Stimulated activated CD4-positive, alpha-beta T cell treated with anti-CD3 and anti-CD28 coated beads, Interleukin-15, amount 100 ng/mL, for 1 hour (primary cell): ENCODE measurements at places on chromosomes 11 and 22.

DNA sequence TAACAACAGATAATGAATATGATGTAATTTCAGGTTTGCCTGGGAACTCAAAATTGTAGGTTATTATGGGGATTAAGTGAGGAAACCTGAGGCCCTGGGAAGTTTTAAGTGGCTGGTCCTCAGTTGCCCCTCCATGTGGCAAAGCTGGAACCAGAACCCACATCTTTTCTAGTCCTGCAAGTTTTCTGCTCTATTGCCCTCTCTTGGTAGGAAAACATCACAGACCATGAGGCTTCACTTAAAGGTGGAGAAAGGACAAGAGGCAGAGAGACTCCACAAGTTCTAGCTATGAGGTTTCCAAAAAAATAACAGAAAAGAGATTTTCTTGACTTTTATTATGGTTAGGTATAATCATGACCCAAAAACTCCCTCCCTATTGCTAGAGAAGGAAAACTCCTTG is 115.5 kb upstream of the DDI1 start:
- no peak for DNase-seq

- peak; percentile 39 for DNase-seq
Measured at GRCh38 chr11:1335811-1336761, 26.7 kb upstream of the TOLLIP start.

DNA sequence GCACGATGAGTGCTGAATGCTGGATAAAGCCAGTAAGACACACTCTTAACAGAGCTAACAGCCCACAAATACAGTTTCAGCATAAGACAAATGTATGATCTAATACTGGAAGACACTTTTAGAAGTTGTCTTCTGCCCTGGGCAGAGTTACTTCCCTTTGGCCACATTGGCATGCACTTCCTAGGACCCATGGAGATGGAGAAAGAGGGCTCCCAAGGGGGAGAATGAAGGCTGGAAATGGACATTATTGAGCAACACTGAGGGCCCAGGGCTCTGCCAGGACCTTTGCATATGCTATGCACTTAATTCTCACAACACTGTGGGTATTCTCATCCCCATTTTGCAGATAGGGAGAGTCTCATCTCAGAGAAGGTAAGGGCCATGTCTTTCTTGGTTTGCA is 123.1 kb downstream of the ADAMTS15 start:
- DNase-seq: no peak

DNA sequence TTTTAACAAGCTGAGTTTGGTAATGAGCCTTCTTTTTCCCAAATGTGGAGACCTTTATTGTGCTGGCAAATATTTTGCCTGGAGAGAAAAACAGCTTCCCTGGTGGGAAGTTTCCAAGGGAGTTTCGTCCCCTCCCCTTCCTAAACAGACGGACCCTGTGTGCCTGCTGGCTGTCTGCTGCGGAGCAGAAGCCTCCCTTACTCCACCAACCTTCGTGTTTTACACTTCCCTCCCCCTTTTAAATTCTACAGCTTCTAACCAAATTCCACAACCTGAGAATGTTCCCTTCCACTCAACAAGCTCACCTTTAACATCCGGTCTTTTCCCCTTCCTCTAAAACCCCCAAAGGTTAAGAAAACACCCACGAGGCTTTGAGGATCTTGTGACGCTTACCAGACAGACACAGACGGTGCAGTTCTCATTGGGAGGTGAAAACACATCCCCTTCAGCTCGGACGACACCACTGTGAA is 17.1 kb downstream of the VWCE start:
- DNase-seq: no peak

DNA sequence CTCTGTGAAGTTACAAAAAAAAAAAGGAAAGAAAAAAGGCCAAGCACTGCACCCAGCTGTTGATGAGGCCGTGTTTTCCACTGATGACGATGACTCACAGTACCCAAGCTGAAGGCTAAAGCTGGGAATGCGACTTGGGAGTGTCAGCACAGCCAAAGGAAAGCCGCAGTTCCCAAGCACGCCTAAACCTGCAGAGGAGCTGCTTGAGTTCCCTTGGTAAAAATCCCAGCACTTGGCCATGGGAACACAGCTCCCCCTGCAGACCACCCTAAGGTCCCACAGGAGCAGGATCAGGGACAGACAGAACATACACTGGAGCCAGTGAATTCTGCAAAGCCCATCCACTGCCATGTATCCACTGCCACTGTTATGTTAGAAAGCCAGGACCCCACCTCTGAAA is 39.9 kb downstream of the SERGEF start:
- DNase-seq: no peak

DNA sequence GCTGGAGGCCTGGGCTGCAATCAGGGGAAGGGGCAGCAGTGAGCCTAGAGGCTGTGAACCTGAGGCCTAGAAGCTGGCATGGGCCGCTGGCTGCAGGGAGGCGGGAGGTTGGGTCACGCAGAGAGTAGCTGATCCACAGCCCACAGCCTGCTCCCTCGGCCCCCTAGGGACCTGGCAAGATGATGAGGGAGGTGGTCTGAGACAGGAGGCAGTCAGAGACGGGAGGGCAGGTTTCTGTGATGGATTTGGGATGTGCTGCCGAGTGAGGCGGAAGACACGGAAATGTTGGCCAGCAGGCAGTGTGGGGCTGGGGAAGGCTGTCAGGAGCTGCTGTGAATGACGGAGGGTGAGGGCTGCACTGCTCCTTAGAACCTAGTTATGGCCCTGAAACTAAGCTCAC is 22.7 kb downstream of the LRFN4 start:
- DNase-seq: no peak

- DNase-seq: no peak
Measured at GRCh38 chr22:31148488-31148887, 8.2 kb upstream of the PLA2G3 start.

DNA sequence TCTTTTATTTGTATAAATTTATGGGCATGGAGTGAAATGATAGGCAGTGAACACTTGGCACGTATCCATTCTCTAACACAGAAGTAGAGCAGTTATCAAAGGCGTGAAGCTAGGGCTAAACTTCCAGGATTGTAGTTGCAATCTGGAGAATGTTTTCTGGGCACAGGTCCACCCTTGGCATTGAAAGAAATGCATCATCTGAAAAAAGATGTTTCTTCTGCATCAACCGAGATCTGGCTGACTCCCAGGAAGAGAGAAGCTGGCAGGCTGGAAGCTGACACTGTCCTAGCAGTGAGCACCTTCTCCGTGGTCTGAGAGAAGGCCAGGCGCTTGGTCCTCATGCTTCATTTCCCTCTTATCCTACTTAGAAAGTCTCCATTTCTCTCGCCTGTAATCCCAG is 600.0 kb downstream of the BRD1 start:
- no peak for DNase-seq

GRCh38 chr11:95360377-95361075 is 129.5 kb upstream of the SESN3 start:
- DNase-seq: no peak

DNA sequence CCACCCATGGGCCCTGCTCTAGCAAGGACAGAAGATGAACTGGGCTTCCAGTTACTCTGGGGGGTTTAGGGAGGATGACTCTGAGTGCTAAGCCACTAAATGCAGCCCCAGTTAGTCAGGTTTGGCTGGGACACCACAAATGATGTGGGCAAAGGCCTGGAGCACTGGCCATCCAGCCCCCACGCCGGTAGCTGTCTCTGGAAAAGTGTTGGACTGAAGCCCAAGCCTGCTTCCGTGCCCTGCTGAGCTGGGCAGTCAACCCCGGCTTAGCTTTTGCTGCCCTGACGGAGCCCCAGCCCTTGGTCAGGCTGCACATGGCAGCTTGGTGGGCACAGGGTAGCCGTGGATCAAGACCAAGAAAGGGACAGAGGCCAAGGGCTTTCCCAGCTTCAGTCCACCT is 5.7 kb upstream of the GSTP1 start:
- DNase-seq: no peak

DNA sequence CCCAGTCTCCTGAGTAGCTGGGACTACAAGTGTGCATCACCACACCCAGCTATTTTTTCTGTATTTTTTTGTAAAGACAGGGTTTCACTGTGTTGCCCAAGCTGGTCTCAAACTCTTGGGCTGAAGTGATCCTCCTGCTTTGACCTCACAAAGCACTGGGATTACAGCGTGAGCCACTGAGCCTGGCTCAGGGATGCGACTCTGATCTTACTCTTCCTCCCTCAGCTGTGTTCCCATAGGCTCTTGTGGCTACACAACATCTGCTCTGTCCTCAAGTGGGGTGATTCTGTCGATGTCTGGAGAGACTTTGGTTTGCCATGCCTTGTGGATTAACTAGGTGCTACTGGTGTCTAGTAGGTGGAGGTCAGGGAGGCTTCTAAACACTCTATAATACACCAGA is 127.0 kb upstream of the SERPIND1 start:
- no peak for DNase-seq

DNA sequence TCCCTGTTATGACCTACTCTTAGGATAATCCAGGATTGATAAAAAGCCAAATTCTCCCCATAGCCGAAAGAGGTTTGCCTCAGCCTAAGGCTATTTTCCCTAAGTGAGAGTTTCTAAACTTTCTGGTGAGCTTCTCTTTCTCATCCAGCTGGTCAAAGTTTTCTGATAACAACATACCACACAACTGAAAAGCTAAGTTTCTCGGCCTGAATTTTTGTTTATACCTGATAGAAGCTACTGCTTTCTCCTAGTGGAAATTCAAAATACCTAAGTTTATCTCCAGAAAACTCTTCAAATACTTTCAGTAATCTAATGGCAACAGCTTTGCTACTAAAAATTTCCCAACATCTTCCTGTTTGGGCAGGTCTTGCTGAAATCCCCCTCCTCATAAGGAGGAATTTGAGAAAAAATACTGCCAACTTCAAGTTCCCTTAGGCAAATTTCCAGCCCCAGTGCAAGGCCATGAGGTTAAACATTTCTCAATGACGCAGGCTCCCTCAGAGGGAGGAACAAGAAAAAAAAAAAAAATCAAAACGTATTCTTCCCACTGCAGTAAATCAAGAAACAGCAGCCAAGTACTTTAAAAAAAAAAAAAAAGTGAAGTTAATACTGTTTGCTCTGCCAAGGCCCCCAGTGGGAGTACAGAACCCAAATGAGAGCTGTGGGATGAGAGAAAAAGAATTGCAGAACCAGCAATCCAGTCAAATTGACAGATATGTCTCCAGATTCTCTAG is 127.0 kb downstream of the MRTFA start:
- no peak for DNase-seq

GRCh38 chr11:75308116-75308515 is 43.3 kb downstream of the ARRB1 start:
- no peak for DNase-seq

GRCh38 chr11:48154151-48154550 is 62.5 kb upstream of the OR4B1 start:
- no peak for DNase-seq

- DNase-seq: no peak
Measured at GRCh38 chr22:38177926-38178604, 3.6 kb downstream of the PLA2G6 start.

GRCh38 chr11:100731471-100731870 is 44.4 kb downstream of the ARHGAP42 start:
- DNase-seq: no peak

DNA sequence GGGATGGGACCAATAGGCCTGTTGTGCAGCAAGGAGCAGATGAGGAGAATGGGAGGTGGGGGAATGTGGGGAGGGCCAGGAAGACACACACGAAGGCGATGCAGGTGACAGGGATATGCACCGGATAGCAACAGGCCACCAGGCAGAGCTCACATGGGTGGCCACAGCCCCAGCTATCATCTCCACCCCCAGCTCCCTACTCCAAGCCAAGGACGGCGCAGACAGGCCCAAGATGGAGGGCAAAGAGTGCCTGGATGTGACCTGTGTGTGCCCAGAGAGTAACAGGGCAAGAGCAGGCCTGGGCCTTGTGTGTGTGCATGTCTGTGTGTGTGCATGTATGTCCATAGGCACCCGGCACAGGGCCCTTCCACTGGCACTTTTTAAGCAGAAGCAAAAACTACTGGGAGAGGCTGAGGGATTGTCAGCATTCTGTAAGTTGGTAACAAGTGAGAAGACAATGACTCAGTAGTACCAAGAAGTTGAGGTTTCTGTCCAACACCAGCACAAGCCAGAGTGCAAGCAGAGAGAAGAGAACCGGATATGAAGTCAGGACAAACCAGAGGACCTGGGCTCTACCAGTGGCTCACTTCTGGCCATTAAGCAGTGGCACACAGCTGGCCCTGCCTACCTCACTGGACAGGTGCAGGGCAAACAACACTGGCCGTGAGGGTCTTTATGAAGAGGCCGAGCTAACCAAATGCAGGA is 36.4 kb downstream of the NRXN2 start:
- no peak for DNase-seq

- no peak for DNase-seq
Measured at GRCh38 chr11:22875869-22876473, 15.7 kb upstream of the CCDC179 start.

GRCh38 chr11:78354408-78355308 is 63.0 kb downstream of the GAB2 start:
- DNase-seq: no peak

GRCh38 chr11:132993991-132994502 is 538.3 kb downstream of the OPCML start:
- no peak for DNase-seq

DNA sequence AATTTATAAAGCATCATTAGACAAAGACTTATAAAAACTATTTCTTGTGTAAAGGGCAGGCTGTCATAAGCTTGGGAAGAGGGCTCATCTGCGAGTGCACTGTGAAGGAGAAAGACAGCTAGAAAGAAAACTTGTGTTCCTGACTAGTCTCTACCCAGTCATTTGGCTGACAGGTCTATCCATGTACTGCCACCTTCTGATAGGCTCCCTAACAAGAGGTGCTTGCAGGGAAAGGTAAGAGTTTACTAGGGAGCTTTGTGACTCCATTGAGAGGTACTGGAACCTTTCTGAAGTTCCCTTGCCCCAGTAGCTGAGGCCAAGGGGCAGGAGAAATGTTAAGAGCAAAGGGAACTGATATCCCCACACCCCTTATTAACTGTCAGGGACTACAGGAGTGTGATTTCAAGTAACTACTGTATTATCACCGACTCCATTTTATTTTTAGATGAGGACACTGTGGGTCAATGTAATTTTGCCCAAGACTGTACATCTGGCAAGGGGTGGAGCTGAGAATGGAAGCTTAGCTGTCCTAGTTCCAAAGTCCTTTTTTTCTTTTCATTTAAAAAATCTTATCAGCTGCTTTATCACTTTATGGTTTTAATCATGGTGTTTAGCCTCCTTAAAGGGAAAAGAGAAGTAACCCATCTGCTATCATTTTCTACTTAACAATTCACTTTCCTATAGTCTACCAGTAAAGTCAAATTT is 129.4 kb downstream of the ARHGAP20 start:
- DNase-seq: no peak

- DNase-seq: no peak
Measured at GRCh38 chr11:116829525-116830183, at the start of gene APOC3. TSS of gene APOC3 (plus strand) at chr11:116829907. CDS start at chr11:116830583, 676 bp downstream.
